ENCODE measurements at places on chromosomes 6 and 20.

- no peak for DNase-seq
Measured at GRCh38 chr20:4951299-4951698, 50.0 kb downstream of the SLC23A2 start.

- DNase-seq: no peak
Measured at GRCh38 chr20:58287638-58288037, 21.9 kb upstream of the RAB22A start.

GRCh38 chr20:57399587-57400155 is 8.5 kb downstream of the RBM38 start:
- no peak for DNase-seq

DNA sequence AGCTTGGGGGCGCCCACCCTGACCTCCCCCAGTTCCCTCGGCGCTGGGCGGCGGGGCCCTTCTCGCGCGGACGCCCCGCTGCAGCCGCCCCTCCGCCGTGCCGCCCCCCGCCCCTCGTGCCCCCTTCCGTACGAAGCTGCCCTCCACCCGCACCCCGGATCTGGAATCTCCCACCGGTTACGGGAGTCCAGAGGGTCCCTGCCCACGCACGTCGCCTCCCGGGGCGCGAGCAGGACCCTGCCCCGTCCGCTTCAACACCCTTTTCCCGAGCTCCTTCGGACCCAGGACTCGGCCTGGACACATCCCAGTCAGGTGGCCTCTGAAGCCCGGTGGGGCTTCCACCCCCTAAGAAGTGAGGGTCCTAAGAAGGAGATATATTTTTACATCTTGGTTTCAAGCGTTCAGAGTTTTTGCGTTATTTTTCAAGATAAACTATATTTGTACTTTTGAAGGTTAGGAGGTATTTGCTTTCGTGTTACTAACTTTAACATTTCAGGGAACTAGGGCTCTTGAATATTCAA is 506 bp downstream of the ARFGAP1 start:
- DNase-seq: no peak

- DNase-seq: no peak
Measured at GRCh38 chr6:3314621-3315467, 56.1 kb downstream of the PSMG4 start.

GRCh38 chr20:1320902-1321653 is 7.9 kb downstream of the SDCBP2 start:
- no peak for DNase-seq

- DNase-seq: no peak
Measured at GRCh38 chr6:112054001-112054400, at the start of gene CCN6. Gene CCN6 (plus strand): TSS chr6:112054104. CDS start chr6:112054358, 254 bp downstream.

- DNase-seq: no peak
Measured at GRCh38 chr6:170369403-170369802, 62.8 kb downstream of the FAM120B start.

DNA sequence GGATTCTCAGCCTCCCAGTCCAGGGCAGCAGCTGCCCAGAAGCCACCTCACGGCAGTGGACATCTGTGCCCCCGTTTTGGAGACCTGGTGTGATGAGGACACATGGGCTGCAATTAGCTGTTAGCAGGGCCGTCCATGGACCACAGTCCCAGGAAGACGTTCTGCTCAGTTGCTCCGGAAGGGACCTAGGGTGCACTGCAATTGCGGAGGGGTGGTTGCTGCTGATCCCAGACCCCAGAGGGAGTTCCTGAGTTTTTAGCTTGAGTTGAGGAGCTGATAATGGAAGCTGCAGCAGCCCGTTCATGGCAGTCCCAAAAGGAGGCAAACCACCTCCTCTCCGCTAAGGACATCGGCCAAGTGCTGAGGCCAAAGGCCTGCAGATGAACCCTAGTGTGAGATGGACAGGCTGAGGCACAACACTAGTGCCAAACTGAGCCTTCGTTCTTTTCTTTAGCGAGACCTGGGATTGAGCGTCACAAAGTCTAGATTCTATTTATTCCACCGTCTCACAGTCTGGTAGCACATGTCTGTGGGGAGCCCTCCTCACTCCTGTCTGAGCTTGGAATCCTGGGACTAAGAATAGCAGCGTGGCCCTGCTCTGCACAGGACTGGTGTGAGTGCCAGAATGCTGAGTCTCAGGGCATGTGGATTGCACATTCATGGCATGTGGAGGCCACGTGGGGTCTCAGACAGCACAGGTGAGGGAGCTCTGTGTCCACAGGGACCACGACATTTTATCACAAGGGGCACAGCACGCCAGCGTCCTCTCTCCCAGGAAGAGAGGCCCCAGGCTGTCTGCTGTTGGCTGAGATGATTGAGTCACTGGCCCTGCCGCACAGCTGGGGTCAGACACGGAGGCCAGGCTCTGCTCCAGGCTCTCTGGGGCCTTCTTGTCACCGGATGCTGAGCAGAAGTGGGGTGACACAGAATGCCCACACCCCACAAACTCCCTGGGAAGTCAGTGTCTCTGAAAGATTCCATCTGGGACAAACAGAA is 113.4 kb downstream of the PSMB1 start:
- no peak for DNase-seq

DNA sequence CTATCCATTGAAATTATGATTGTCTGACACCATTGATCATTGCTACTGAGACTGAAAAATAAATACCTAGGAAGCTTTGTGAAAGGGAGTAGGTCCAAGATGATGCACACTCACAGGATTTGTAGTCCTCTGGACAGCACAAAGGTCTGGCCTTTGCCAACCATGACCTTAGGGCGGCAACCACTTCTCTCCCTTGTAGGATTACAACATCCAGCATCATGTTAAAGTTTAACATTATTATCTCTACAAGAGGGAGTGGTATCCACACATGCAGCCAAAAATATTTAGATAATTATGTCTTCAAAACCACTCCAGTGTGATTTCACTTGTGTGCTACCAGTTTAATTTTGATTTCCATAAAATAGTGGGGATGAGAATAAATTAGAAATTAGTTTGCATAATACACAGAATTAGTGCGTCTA is 51.1 kb upstream of the NHSL1 start:
- no peak for DNase-seq

All from WERI-Rb-1 (cell line).